Lung (tissue), 17 donors: ENCODE measurements at places on chromosomes 12 and 14. TPM values are rescaled to one million over a fixed set of nuclear protein-coding genes. Genes with fewer than 3 reads are reported as not detected.

The HNF1A gene
- 0.06 TPM for polyA plus RNA-seq

The APOF gene
- not detected for polyA plus RNA-seq

The CCDC38 gene
- 0.04 TPM for polyA plus RNA-seq

The MYL2 gene
- polyA plus RNA-seq = 0.65 TPM

The HOXC10 gene
- not detected for polyA plus RNA-seq

The GDF3 gene
- polyA plus RNA-seq = 0.02 TPM

The MANSC1 gene
- polyA plus RNA-seq = 17.8 TPM

The HAL gene
- 1.2 TPM for polyA plus RNA-seq

The RAD9B gene
- polyA plus RNA-seq = 0.46 TPM

The RTL1 gene
- polyA plus RNA-seq = 0.02 TPM

The TEX52 gene
- not detected for polyA plus RNA-seq

The SDR9C7 gene
- not detected for polyA plus RNA-seq

The MDM2 gene
- polyA plus RNA-seq = 155 TPM

The KRT3 gene
- polyA plus RNA-seq = not detected

The MAP3K12 gene
- 18.9 TPM for polyA plus RNA-seq

The TMEM179 gene
- polyA plus RNA-seq = 0.08 TPM

The MAP1LC3B2 gene
- 1.1 TPM for polyA plus RNA-seq

The KCNJ8 gene
- polyA plus RNA-seq = 13.8 TPM
